ENCODE measurements at places on chromosomes 2 and 18.

DNA sequence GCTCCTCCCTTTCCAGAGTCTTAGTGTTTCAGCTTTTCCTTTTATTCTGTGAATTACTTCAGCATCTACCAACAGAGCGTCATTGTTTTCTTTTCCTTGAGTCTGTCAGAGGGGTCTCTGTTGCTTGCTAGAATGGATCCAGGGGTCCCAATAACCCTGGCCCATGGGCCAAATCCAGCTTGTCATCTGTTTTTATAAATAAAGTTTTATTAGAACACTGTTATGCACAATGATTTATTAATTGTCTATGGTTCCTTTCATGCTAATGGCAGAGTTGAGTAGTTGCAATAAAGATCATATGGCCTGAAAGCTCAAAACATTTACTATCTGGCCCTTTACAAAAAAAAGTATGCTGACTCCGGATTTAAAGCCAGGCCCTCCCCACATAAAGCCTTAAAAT lies 58.8 kb downstream of the MRPL35 start:
- DNase-seq, result no peak

GRCh38 chr2:437756-438393 lies 150.0 kb upstream of the ALKAL2 start:
- no peak for DNase-seq

DNA sequence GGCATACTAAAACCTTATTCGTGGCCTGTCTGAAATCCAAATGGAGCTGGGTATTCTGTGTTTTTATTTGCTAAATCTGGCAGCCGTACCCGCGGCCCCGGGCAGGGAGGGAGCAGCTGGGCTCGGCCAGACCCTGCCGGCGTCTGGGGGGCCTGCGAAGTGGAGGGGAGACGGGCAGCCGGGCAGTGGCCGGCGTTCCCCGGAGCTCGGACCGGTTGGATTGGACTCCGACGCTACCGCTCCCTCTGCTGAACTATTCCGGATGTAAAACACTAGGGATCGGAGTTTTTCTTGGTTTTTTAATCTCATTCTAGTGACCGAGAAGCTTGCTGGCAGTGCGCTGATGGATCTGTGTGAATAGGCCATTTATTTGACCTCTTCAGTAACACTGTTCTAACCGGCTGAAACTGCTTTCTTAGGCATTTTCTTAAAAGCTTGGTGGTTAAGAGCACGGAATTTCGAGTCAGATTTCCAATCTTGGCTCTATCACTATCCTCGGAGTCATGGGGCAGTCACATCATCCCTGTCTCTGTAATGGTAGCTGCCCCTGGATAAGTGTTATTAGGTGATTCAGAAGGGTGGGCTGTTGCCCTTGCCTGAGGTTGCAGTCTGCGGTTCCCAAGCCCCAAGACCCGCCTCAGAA lies 694 bp downstream of the UNC50 start:
- DNase-seq, result peak; percentile 49

- DNase-seq, result peak; percentile 34
Observed at GRCh38 chr2:23460228-23460627, 75.2 kb downstream of the KLHL29 start.

DNA sequence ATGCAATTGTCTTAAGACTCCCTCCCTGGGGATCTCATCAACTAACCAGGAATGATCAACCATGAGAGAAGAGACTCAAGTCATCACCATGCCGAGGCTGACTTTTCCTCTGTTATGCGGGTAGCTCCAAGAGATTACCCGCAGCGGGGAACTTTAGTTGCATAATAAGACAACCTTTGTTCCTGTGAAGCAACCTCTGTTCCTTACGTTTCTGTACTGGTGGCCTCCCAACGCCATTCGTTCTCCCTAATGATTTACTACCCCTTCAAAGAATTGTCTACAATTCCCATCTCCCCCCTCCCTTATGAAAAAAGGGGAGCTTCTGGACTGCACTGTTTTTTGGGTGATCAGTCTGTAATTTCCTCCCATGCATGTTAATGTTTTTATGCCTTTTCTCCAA lies 66.1 kb upstream of the LRPPRC start:
- no peak for DNase-seq

DNA sequence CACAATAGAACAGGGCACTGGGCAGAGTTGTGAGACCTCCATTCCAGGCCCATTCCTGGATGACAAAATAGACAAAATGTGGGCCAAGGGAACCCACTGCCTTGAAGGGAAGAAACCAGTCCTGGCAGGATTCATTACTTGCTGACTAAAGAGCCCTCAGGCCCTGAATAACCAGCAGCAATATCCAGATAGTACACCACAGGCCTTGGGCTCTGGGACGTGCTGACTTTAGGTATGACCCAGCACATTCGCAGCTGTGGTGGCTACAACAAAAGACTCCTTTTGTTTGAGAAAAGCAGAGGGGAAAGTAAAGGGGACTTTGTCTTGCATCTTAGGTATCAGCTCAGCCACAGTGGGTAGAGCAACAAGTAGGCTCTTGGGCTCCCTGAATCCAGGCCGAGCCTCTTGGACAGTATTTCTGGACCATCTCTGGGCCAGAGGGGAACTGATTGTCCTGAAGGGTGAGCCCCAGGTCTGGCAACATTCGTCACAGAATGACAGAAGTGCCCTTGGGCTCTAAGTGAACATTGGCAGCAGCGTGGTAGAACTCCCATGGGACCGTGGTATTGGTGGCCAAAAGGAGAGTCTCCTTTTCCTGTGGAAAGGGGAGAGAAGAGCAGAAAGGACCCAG lies 89.9 kb upstream of the CD226 start:
- DNase-seq, result no peak

DNA sequence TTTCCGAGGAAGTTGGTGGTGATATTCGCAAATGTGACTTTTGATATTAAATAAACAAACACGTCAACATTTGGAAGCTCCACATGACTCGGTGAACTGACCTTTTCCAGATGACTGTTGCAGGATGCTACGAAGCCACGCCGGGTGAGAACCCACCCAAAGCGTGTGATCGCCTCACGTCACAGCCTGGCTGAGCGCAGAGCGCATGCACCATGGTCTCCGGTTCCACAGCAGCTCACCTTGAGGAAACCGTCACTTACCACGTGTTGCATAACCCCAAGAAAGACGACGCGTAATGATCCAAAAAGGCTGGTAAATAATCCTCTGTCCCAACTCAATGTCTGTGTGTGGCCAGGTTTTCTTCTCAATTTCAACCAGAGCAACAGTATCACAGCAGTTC lies 64.5 kb upstream of the CTDP1 start:
- no peak for DNase-seq

DNA sequence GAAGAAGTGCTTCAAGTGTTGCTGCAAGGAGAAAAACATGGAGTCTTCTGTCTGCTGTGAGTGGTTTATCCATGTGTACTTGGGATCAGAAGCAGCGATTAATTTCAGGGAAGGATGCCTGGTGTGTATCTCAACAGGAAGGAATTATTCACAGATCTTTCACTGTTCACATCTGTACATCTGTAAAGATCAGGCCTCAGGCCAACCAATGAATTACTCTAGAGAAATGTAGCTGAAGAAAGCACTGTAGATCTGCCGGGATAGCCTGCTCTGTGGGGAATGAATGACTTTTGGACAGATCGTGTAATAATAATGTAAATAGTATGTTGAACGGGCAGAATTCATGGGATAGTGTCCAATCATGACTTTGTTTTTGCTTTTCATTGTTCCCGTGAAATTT lies 54.0 kb upstream of the SPP2 start:
- DNase-seq, result no peak

GRCh38 chr2:6971502-6971901 lies 54.3 kb downstream of the RNF144A start:
- DNase-seq, result no peak

DNA sequence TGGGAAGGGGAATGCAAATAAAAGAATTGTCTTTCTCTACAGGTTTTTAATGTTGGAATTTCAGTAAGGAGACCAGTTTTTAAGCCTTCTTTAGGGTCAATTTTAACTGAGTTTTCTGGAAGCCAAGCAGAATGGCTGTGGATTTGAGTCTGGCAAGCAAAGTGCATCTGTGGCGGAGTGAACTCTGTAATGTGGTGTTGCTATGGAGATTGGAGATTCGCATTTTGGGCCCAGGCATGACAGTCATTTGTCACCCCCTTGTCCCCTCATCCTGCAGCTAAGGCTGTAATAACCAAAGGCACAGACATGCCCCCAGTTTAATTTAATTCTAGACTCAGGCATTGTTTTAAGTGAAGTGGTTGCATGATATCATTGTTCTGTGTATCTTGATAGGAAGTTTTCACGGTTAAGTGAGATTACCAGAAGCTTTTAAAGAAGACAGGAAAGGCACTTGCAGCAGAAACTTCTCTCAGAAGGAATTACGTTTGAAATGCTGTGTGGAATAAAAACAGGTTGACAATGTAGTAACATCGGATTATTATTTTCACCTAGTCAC lies 30.6 kb downstream of the ARMC9 start:
- no peak for DNase-seq

DNA sequence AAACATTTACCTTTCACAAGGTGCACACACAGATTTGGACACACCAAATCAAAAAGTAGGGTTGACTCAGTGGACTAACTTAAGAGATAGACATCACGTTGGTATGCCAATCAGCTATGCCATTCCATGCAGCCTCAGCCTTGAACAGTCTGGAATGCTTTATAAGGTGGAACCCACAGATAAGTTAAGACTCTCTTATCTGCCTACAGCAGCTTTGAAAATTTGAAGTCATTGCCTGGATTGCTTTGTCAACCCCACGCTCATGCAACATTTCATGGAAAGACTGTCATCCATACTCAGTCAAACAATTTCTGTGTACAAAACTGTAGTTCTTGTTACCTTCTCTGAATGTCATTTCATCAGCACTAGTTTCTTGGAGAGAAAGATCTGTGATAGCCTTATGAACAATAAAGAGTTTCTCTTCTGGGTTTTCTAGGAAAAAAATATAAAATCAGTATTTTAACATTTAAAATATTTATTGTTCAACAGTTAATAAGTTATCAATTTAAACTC lies 1.2 kb downstream of the ERMN start:
- no peak for DNase-seq

DNA sequence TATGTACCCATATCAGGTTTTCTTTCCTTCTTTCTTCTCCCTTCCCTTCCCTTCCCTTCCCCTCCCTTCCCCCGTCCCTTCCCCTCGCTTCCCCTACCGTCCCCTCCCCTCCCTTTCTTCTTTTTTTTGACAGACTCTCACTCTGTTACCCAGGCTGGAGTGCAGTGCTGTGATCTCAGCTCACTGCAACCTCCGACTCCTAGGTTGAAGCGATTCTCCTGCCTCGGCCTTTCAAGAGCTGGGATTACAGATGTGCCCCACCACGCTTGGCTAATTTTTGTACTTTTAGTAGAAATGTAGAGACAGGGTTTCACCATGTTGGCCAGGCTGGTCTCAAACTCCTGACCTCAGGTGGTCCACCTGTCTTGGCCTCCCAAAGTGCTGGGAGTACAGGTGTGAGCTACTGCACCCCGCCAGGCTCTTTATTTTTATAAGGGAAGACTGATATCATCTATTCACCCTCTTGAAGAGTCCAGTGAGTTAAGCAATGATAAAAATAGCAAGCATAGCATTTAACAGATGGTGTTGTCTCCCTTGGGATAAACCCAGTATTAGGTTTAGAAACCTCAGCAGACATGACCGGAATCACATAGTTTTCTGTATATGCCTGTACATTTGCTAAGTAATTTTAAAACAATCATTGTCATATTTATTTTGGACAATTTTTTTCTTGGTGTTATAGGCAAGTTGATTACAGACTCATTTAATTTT lies 888.4 kb downstream of the TRIB2 start:
- DNase-seq, result no peak

GRCh38 chr2:115285416-115285815 lies 843.0 kb downstream of the DPP10 start:
- DNase-seq, result no peak

- DNase-seq, result no peak
Observed at GRCh38 chr2:208807756-208808155, 401.2 kb downstream of the PTH2R start.

DNA sequence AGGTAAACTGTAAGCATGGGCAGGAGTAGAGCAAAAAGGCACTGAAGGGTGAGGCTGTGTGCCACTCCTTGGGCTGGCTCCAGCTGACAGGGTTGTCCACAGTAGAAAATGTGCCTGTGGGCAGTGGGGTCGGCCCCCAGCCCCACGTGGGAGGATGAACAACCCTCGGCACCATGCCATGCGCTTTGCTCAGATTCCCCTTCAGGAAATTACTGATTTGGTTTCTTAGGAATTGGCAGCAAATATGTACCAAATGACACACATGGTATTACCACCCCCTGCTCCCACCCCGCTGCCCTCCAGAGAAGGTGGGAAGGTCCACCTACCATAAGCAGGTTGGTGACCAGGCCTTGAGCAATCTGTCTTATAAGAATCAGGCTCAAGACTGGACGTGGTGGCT lies 13.6 kb downstream of the ADCY3 start:
- DNase-seq, result no peak

DNA sequence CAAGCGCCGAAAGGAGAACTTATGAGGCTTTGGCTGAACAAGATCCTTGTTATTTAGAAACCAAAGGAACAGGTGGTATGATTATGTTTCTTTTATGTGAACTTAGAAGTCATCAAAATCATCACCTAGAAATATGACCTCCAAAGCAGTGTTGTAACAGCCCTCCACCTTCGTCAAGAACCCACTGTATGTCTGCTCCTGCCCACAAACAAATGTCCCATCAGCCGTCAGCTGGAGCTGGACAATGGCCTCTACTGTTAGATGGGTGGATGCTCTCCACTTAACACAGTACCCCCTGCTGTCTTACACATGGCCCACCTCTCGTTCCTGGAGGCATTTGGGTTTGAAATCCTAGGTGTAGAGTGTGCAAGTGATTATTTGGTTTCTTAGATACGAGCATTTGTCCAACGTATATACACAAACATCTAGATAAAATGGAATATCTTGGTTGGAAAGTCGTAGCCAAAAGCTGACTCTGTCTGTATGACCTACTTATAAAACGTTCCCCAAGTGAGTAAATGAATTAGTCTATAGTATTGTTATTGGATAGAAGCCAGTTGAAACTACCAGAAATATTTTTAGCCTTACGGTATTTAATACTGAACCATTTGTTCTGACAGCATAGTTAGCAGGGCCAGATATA lies 113.0 kb downstream of the CRIM1 start:
- DNase-seq, result peak; percentile 76

GRCh38 chr2:97747285-97747684 lies 33.9 kb downstream of the ZAP70 start:
- DNase-seq, result no peak

GRCh38 chr2:75170889-75171288 lies 28.4 kb downstream of the TACR1 start:
- DNase-seq, result no peak

DNA sequence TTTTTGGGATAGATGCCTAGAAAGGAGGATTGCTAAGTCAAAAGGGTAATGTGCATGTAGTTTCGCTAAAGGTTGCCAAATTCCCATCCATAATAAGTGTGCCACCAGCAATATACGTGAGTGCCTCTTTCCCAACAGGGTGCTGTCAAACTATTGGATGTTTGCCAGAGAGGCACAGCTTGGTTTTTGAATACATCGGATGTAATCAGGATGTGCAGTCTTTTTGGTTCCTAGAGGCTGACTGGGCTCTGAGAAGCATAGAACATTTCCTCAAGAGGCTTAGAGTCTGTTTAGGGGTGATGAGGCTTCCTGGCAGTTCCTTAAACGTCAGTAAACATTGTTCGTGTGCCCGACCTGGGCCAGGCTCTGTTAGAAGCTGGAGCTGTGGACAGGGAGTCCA lies 28.0 kb downstream of the AGAP1 start:
- DNase-seq, result no peak
